ENCODE measurements at places on chromosomes 7 and 10. TPM values are rescaled to one million over a fixed set of nuclear protein-coding genes. Genes with fewer than 3 reads are reported as not detected.
A peak's percentile ranks its signal among the peaks of the same experiment; 100 is the strongest.

DNA sequence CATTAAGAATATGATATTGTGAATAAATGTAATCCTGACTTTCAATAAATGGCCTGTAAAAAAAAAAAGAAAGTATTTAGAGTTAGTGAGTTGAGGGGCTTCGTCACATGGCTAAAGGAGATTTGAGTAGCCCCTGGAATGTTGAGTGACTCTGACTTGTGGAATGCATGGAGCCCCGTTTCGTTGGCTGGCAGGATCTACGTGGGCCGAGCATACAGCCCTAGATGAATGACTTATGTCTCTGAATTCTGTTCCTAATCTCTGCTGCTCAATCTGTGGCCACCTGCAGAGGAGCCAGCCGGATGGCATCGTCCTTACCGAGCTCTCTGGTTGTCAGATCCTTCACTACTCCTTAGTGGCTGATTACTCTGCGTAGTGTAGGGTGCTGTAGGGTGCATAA is 155.7 kb downstream of the MGMT start:
- no peaks in the 10 kb centered on the region for H3K27me3 ChIP-seq
- no peak overlapping the region for H3K27ac ChIP-seq
- H3K4me1 ChIP-seq, result peaks cover 2% of the 10 kb centered on the region
- H3K4me3 ChIP-seq, result no peak overlapping the region
- no peak for DNase-seq
- H3K36me3 ChIP-seq, result no peaks in the 10 kb centered on the region

DNA sequence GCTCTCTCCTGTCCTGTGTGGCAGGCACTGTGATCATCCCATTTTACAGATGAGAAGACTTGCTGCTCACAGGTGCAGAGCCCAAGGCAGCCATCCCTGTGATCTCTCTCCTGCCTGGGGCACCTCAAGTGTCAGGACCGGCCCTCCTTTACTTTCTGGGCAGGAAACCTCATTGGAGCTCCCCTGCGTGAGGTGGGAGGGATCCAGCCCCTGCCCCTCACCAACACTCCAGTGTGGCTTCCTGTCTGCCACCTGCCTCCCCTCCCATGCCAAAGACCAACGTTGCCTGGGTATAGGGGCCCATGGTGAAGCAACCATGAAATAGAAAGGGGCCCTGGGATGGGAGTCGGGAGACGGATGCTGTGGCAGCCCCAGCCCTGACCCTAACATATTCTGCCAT is 91.2 kb upstream of the MYL10 start:
- no peaks in the 10 kb centered on the region for H3K27me3 ChIP-seq
- H3K27ac ChIP-seq, result no peak overlapping the region
- no peaks in the 10 kb centered on the region for H3K36me3 ChIP-seq
- no peak for DNase-seq
- no peaks in the 10 kb centered on the region for H3K4me1 ChIP-seq
- no peak overlapping the region for H3K4me3 ChIP-seq

- no peaks in the 10 kb centered on the region for H3K27me3 ChIP-seq
- DNase-seq, result no peak
- H3K36me3 ChIP-seq, result peaks cover 3% of the 10 kb centered on the region
- no peaks in the 10 kb centered on the region for H3K4me1 ChIP-seq
- no peak overlapping the region for H3K27ac ChIP-seq
- H3K4me3 ChIP-seq, result no peak overlapping the region
These were observed 50.2 kb upstream of the DAGLB start for GRCh38 chr7:6497994-6498393.

DNA sequence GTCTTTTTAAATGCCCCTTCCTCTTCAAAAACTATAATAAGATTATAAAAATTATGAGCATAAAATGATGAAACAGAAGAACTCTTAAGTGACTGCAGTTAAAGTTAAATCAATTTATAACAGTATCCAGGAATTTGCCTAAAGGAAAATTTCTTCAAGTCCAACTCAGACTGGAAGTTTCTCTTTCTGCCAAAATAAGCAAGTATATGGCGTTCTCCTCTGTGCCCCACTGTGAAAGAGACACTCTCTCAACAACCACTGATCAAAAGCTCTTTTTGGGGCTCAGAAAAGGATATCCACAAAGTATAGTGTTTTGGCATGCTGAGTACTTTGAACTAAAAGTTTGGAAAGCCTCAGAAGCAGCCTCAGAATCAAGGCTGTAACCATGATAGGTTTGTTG is 139.9 kb downstream of the SKIDA1 start:
- no peaks in the 10 kb centered on the region for H3K27me3 ChIP-seq
- no peak for DNase-seq
- peaks cover 5% of the 10 kb centered on the region for H3K4me1 ChIP-seq
- H3K36me3 ChIP-seq, result peaks cover 9% of the 10 kb centered on the region
- H3K27ac ChIP-seq, result no peak overlapping the region
- no peak overlapping the region for H3K4me3 ChIP-seq

- H3K4me1 ChIP-seq, result peaks cover 30% of the 10 kb centered on the region
- H3K27ac ChIP-seq, result no peak overlapping the region
- peak overlapping the region; percentile 24 for H3K4me3 ChIP-seq
- no peaks in the 10 kb centered on the region for H3K27me3 ChIP-seq
These were observed 179.0 kb upstream of the KLF14 start for GRCh38 chr7:130912862-130913638.

- H3K27ac ChIP-seq, result no peak overlapping the region
- H3K27me3 ChIP-seq, result no peaks in the 10 kb centered on the region
- no peak for DNase-seq
- no peak overlapping the region for H3K4me3 ChIP-seq
- no peaks in the 10 kb centered on the region for H3K4me1 ChIP-seq
- H3K36me3 ChIP-seq, result no peaks in the 10 kb centered on the region
These were observed 72.6 kb downstream of the FAM53B start for GRCh38 chr10:124671486-124672075.

GRCh38 chr7:42720991-42721796 is 190.7 kb downstream of the C7orf25 start:
- no peak overlapping the region for H3K27ac ChIP-seq
- H3K4me1 ChIP-seq, result no peaks in the 10 kb centered on the region
- 0 out of 3 replicates have a peak, but pooled peaks cover 1% of the 10 kb centered on the region for H3K36me3 ChIP-seq

DNA sequence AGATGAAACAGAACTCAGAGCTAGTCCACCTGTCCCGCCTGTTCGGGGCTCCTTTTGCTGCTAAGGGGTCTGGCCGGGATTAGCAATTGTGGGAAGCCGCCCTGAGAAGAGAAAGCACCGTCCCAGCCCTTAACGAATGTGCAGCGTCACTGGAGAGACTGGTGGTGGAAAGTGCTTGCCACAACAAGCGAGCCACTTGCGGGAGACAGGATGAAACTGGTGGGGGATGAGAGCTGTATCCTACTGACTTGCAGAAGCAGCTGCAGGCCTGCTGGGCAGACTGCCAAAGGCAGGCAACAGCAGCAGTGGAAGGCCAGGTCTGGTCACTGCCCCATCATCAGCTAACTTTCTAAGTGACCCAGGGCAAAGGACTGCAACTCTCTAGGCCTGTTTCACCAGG is 95.4 kb downstream of the FAM53B start:
- H3K27me3 ChIP-seq, result no peaks in the 10 kb centered on the region
- no peak overlapping the region for H3K27ac ChIP-seq
- no peak overlapping the region for H3K4me3 ChIP-seq

DNA sequence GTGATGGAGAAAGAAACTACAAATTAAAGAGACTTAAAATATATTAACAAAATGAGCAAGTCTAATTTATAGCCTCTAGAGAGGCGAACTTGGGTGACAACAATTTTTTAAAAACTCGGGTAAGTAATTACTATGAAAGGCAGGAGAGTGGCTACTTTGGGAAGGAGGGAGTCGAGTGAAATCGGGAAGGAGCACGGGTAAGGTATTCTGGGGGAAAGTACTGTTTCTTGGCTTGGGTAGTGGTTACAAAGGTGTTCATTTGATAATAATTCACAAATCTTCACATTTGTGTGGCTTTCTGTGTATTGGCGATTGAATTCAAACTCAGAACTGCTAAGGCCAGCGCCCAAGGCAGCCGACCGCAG is 32.9 kb upstream of the GRID1 start:
- peaks cover 6% of the 10 kb centered on the region for H3K4me1 ChIP-seq
- no peak for DNase-seq
- no peak overlapping the region for H3K27ac ChIP-seq
- peak overlapping the region; percentile 82 for H3K4me3 ChIP-seq
- H3K27me3 ChIP-seq, result peaks cover 19% of the 10 kb centered on the region

DNA sequence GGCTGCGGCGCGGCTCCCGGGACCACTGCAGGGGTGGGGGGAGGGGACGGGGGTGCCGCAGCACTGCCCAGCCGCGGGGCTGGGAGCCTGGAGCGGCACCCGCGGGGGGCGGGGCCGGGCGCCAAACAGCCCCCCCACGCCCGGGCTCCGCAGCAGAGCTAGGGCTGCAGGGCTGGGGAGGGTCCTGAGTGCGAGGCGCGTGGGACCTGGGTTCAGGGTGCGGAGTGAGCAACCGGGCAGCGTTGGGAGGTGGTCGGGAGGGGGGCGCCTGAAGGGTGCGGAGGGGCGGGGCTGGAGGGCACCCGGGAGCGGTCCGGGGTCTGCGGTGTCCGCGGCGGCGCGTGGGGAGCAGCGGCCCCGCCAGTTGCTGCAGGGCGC is 528 bp downstream of the CAMK2G start:
- DNase-seq, result no peak
- peak overlapping the region; percentile 72 for H3K4me3 ChIP-seq
- peaks cover 2% of the 10 kb centered on the region for H3K4me1 ChIP-seq
- H3K36me3 ChIP-seq, result peaks cover 31% of the 10 kb centered on the region
- no peak overlapping the region for H3K27ac ChIP-seq

GRCh38 chr7:2851497-2851896 is 7.4 kb upstream of the GNA12 start:
- H3K4me3 ChIP-seq, result no peak overlapping the region
- H3K27ac ChIP-seq, result no peak overlapping the region
- H3K4me1 ChIP-seq, result no peaks in the 10 kb centered on the region

GRCh38 chr7:55081472-55082227 is 62.8 kb downstream of the EGFR start:
- no peak overlapping the region for H3K27ac ChIP-seq
- H3K4me3 ChIP-seq, result no peak overlapping the region
- peaks cover 2% of the 10 kb centered on the region for H3K4me1 ChIP-seq

DNA sequence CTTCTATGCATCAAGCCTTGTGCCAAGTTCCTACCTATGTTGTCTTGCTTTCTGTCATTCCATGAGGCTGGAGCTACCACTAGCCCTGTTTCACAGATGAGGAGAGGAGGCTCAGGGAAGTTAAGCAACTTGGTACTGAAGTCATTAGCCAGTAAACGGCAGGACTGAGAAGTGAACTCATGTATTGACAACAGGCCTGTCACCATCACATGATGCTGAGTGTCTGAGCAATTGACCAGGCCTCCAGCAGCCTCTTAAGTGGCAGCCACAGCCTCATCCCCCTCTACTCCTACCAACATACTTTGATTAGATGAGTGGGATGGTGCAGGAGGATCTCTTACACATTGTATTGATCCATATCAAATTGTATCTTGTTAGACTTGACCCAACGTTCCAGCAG is 317.6 kb downstream of the GRID1 start:
- no peaks in the 10 kb centered on the region for H3K36me3 ChIP-seq
- no peaks in the 10 kb centered on the region for H3K4me1 ChIP-seq
- no peak for DNase-seq
- H3K27ac ChIP-seq, result no peak overlapping the region

DNA sequence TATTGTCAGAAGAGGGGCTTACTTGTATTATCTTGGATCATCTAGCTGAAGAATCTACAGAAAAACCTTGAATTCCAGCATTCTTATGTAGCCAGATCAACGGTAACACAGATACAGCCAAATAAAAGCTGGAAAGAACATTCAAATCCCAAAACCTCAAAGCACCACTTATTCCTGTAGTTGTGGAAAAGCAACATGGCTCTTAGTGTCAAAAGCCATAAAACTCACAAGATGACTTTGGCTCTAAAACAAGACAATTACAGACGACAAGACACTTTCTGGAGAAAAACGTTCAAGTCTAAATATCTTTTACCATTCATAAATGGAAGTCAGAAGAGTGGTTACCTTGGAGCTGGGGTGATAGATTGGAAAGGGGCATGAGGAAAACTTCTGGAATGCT is 173.0 kb downstream of the HERPUD2 start:
- DNase-seq, result no peak
- no peak overlapping the region for H3K27ac ChIP-seq
- no peak overlapping the region for H3K4me3 ChIP-seq
- no peaks in the 10 kb centered on the region for H3K4me1 ChIP-seq
- no peaks in the 10 kb centered on the region for H3K36me3 ChIP-seq
- H3K27me3 ChIP-seq, result no peaks in the 10 kb centered on the region

Gene TUBB8
- 0.57 TPM for total RNA-seq

Gene C10orf67
- total RNA-seq, result not detected

Gene TM9SF3
- 120 TPM for total RNA-seq

Gene ADRA2A
- 1.4 TPM for total RNA-seq

Gene CALN1
- 3.3 TPM for total RNA-seq

Gene PRRT4
- 0.24 TPM for total RNA-seq
